ENCODE measurements at places on chromosomes 4 and X.

DNA sequence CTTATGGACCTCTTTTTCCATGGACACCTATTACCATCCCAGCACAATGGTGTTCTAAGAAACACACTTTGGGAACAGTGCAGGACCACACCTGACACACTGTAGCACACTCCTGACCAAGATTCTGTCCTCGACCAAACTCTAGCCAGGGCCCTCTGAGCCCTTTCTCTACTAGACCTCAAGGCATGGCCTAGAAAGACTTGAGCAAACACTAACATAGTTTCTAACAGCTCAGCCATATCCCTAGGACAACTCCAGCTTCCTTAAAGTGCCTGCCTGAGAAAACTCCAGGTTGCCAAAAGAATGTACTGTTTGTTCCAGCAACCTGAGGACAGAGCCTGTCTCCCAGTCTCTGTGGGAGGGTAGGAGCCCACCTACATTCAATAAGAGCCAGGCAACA, 48.3 kb downstream of the QDPR start:
- no peak for DNase-seq

DNA sequence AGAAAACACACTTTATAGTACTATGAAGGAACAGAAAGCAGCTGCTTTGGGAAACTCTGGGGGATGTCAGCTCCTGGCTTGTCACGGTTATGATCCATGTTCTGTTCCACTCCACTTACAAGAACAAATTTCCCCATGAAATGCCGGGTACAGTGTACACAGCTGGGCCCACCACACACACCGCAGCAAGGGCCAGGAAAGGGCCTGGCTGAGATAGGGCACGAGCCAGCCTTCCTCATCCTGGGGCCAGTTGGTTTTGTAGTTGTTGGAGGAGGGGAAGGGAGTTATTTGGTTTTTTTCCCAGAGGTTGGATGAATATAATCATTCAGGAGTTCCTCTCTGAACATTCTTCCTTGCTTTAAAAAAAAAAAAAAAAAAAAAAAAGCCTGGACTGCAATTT, 56.8 kb downstream of the SEPSECS start:
- DNase-seq = no peak

- no peak for DNase-seq
These were observed 152.2 kb downstream of the MGST2 start for GRCh38 chr4:139817657-139818452.

- peak; percentile 80 for DNase-seq
These were observed at the start of gene MANBA for GRCh38 chr4:102760645-102761295. Gene MANBA (minus strand): TSS chr4:102760968. CDS start chr4:102760894, 74 bp downstream.

DNA sequence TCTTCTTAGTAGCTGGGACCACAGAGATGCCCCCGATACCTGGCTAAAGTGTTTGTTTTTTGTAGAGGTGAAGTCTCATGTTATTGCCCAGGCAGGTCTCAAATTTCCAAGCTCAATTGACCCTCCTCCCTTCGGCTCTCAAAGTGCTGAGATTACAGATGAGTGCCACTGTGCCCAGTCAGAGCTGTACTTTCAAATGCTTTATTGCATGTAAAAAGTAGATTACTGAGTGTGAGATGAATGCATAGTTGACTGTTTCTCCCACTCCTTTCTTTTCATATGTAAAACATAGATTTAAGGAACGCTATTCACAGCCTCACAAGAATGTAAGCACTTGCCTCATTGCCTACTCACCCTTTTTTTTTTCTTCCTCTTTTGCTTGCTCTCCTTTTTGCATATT, 984.4 kb upstream of the PABPC4L start:
- DNase-seq = no peak

- peak; percentile 12 for DNase-seq
These were observed 47.6 kb upstream of the UXT start for GRCh38 chrX:47706575-47706974.

DNA sequence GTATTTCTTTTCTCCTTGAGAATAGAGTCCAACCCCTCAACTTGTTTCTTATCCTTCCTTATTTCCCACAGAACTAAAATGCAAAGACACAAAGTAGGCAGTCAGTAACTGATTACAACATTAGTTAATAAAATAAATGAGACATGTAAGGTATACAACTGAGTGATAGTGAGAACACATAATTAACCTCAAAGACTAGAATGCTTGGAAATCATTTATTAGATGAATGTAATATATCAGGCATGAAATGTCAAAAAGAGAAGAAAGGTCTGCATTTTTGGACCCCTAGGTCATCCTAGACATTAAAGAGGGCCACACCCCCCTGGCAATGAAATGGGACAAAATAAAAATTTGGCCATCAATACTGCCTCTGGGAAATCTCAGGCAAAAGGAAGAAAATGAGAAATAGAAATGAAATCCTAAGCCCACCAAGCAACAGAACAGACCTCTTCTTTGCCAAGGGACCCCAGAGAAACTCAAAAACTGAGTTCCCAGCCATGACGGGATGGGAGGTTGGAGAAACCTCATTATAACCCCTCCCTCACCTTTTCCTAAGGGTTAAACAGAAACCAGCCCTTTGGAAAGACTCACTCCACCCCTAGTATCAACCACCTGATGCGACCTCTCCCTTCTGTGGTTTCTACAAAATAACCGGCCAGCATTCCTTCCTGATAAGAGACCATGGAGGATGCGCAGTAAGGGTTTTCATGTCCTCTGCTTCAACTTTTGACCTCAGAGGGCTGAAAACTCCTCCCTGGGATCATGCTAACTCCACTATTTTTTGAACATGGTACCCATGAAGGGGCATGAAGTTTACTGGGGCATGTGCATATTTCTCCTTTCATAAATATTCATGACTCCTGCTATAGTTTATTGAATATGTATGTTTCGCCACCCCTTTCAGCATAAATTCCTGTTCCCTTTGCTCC, 90.0 kb upstream of the EXOC1L start:
- DNase-seq = no peak

DNA sequence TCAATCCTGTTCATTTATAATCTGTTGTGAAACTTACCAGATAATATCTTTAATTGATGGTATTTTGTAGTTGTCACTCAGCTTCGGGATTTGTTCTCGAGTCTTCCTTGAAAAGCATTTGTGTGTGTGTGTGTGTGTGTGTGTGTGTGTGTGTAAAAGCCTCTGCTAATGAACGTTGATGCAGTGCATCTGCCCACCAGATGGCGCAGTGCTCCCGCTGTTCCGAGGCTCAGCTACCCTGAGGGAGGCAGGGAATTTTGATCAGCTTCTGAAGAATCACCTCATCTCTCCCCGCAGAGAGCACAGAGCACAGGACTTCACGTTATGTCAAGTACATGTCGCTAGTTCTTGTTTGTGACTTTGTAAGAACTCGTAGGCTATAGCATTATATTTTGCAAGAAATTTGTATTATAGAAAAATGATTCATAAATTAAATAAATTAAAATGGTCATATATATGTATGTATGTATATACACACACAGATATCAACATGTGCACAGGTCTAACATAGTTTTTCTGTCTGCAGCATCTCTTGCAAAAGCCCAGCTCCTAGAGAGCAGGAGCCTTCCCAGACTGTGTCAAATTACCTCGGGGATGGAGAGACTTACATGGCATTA, 316.7 kb upstream of the IGFBP7 start:
- DNase-seq = peak; percentile 75

DNA sequence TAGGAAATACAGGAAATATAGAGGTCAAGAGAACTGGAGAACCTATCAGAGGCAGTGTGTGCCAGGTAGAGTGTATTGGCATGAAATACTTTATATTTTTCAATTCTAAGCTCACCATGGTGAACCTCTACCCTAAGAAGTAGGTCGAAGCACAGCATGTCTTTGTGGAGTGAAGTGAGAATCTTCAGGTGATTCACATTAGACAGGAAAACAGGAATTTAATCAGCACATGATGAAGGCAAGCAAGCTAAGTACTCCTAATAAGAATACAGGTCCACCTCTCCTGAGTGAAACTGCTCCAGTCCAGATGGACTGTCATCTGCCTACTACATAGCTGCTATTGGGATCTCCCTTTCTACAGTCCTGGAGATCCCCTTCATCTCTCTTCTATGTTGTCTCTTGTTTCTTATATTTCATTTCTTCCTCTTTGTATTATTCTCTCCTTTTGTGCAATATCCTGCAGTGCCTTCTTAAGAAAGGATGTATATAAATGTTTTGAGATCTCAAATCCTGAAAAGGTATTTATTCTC, 159.0 kb downstream of the LRBA start:
- no peak for DNase-seq

- DNase-seq = no peak
These were observed 88.4 kb upstream of the SLC7A11 start for GRCh38 chr4:138330531-138330930.

DNA sequence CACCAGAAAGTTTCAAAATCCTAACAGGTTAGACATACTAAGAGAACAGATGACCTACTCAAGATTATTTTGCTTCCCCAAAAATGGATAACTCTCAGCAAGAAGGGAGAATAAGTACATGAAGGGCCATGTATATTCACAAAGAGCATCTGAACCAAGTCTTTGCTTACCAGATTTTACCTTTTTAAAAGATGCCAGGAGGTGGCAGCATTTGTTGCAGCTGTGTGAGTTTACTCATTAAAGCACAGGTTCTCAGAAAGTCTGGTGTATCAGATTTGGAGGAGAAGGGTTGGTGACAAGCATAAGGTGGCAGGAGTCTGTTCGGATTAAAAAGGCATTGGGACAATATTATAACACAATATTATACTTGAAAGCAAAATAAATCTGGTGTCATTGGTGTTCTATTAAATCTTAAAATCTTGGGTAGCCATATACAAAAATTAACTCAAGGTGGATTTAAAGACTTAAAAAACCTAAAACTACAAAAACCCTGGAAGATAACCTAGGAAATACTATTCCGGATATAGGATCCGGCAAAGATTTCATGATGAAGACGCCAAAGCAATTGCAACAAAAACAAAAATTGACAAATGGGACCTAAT, 51.3 kb upstream of the NFKB1 start:
- DNase-seq = peak; percentile 67

GRCh38 chrX:13195340-13195739, 124.5 kb downstream of the ATXN3L start:
- DNase-seq = no peak

GRCh38 chrX:39402158-39402557, 600.9 kb downstream of the MID1IP1 start:
- DNase-seq = no peak

DNA sequence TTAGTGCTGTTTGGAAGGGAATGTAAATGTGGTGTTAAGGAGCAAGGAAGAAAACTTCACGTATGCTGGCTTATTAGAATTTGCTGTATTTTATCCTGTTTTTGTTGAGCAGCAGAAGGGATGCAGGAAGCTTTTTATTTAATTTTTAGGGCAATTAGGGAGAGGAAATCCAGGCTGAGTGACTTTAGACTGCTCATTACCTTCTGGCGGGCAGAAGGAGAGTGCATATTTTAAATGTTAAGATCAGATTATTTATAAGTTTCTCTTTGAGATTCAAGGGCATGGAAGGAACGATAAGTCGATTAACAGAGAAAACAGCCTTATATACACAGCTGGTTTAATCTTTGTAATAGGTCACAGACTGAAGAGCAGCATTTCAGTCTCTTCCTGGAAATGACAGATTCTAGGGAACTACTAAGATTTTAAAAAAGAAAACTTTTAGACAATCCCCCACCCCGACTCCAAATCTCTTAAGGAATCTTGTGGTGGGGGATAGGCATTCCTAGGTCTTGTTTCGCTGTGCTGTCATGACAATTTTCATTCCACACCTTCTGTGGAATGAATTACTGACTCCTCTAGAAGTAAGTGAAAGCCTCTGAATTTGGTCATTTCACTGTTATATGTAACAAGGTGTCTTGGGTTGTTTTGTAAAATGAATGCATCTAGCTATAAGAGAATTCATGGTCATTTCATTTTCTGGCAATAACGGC, 402.5 kb downstream of the RAPGEF2 start:
- DNase-seq = no peak

DNA sequence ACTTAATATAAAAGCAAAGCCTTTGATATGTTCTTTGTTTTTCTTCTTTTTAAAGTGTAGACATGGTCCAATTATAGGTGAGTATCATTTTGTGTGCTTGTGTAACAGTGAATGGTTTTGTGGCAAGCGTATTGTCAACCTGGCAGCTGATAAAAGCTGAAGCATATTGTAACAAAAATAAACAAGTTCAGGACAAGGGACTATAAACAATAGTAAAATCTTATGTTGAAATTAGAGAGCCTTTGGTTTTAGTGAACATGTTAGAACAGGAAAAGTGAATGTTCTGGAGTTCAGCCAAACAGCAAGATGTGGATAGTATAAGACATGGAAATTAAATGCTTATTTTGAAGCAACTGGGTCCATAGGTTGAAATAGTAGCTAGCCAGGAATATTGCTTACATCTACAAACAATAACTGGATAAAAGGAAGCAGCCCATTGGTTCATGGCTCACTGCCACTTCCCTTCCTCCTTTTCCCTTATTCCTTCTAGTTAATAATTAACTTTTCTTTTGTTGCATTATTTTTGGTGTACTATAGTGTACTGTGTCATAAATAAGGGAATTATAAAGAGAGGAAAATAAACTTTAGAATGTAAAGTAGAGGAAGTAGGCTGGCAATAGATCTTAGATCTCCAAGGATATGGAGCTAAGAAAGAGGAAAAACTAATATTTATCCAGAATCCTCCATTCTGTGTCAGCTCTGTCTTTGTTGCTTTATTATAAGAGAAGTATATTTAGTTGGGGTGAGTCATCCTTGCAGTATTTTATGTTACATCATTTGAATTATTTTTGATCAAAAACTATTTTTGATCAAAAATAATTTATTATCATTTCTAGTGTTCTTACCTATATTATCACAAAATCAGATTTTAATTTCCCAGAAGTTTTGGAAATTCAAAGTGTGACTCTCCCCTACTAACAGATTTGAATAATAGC, 65.6 kb downstream of the MRPL1 start:
- peak; percentile 40 for DNase-seq

DNA sequence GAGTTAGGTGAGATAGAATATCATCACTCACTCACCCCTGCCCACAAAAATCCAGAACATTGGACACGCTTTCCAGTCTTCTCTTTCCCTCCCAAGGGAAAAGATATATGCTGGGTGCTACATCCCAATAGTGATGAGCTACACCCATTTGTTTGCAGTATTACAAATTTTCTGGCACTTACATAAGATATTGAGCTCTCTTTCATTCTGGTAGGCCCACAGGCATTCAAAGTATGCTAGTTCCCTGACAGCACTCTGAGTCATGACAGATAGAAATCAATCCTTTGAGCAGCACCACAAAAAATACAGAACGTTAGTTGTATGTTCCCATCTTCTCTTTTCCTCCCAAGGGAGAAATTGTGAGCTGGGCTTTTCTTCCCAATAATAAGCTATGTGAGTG, 477.6 kb upstream of the GRID2 start:
- no peak for DNase-seq

GRCh38 chrX:153491918-153492317, 2.9 kb upstream of the BGN start:
- no peak for DNase-seq

- no peak for DNase-seq
These were observed 5.1 kb upstream of the RAPGEF2 start for GRCh38 chr4:159097785-159098184.

DNA sequence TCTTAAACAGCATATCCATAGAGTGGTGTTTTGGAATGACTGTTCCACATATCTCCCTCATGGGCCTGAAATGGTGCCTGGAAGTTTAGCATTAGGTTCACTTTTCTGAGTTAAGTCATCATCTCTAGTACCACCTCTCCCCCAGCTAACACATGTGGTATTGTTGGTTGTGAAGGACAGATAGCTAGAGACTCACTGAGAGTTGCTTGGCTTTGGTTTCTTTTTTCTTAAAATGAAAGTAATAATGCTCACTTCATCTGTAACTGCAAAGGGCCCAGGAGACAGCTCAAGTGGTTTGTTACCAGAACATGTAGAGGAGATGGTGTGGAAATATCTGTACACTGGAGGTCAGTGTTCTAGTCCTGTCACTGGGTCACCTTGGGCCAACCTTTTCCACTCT, 90.9 kb downstream of the EFNB1 start:
- no peak for DNase-seq
